Activated naive CD8-positive, alpha-beta T cell treated with anti-CD3 and anti-CD28 coated beads for 36 hours (primary cell): ENCODE measurements at places on chromosomes 1 and 21.

DNA sequence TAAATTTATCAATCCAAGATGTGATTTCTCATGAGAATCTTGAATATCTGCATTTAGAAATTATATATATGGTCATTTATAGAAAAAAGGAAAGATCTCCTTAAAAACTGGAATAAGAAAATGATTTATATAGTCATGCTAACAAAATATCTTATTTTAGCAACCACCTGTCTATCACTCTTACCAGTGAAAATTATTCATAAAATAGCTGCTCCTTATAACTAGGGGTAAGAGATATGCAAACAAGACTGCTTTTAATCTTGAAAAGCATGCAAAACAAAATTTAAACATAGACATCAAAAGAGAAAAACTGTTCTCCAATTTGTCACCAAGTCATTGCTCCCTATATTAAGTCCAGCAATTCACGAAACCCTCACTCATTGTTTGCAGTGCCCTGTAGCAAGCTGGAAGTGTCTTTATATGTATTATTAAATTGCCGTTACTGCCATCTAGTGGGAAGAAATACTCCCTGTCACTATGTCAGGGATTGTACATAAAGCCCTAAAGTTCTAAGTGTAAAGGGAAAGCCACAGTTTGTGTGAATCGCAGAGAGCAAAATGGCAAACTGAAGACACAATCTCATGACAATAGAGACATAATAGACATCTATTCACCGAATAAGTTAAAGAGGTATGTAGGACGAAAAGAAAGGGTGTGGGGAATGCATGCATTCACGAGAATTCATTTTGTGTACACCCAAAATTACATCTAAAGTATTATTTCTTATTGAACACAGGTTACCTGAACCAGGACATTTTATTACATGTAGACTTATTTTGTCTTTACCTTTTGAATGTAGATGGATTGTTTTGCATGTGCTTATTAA, 600.5 kb downstream of the USP25 start:
- no peak for DNase-seq

GRCh38 chr1:107895403-107896191, 69.4 kb downstream of the VAV3 start:
- DNase-seq: no peak

DNA sequence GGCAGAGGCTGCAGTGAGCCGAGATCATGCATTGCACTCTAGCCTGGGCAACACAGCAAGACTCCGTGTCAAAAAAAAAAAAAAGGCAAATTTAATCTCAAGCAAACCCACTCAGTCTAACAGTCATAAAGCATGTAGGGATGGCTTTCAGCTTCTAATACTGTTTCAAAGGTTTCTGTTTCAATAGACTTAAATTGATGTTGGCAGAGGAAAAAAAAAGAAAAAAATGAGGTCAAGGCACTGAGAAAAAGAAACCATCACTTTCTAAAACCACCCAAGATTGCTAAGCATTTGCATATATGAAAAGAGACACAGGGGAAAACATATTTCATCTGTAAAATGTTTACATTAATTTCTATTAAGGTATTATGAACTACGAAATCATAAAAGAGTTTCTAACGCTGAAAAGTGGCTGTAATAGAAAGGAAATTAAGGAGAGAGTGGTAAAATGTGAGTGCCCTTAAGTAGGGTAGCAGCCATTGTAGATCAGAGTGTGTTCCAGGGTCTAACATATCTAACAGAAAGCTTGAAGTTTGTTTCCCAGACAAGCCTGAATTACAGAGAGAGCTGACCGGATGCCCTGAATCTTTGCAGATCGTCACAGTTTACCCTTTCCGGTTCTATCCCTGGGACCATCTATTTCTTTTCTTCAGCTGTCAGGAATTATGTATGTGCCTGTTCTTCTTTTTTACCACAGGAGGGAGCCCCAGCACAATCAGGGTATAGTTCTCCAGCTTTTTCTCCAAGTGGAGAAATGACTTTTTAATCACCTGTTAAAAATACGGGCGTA, 70.0 kb downstream of the PLD5 start:
- no peak for DNase-seq

DNA sequence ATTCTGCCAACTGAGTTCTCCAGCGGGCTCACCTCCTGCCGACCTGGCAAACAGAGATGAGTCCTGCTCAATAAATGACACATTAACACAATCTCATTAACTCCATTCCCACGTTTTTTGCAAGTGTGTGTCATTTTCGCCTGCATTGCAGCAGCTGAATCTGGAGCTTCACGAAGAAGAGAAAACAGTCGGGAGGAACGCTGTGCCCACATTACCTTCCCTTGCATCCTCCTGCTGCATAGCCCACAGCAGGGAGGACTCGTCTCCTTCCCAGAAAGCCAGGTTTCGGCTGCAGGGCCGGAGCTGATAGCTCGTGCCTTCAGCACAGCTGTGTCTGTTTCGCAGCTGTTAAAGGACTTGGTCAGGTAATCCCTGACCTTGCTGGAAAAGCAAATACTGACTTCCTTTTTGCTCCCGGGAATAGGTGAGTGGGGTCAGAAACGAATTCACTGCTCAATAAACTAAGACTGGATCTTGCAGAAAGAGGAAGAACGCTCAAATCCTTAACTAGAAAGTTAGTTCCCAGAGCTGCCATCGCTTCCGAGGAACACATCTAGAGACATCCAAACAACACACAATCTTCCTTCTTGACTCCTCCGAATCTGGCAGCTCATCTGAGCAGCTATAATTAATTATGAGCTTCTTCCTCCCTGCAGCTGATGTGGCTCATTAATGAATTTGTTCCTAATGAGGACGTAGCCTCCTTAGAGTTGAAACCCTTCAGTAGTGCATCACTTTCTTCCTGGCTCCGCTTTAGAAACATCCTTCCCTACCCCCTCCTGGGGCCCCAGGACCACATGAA, 33.0 kb downstream of the KANK4 start:
- no peak for DNase-seq

DNA sequence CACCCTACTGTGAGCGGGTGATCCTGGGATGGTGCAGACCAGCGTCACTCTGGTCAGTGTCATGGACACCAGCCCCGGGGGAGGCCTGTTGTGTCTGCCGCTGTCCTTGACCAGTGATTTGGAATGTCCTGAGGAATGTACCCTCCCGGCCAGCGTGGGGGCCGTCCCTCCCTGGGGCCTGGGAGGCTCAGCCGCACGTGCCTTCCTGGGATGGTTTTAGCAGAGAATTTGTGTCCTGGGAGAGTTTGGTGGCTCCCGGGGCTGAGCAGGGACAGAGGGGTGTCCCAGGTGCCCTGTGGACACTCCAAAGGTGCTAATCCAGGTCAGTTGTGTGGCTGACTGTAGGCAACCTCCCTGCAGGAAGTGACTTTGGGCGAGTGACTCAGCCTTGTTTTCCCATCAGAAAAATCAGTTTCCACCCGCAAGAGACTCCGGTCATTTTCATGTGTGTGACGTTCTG, 6.2 kb downstream of the ARHGEF16 start:
- no peak for DNase-seq

GRCh38 chr21:17003763-17004373, 509.0 kb upstream of the CXADR start:
- no peak for DNase-seq

DNA sequence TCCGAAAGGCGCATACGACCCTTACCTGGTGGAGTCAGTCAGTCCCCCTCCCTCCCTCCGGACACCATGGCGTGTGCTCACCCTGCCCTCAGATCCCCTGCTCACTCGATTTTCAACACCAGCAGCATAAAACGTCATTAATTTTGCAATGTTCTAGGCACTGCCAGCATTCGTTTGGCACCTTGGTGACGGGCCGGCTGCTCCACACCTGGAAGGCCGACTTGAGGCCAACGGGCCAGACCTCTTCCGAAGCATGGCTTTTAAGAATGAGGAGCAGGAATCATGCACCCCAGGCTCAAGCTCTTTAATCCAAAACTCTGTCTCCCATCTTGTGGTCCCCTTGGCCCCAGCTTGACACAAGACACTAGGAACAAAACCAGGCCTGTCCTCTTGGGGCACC, 33.1 kb downstream of the NPHP4 start:
- no peak for DNase-seq
